ENCODE measurements at places on chromosomes 11 and 22.

GRCh38 chr11:1937616-1938342, 9.4 kb upstream of the MRPL23 start:
- no peak for DNase-seq

DNA sequence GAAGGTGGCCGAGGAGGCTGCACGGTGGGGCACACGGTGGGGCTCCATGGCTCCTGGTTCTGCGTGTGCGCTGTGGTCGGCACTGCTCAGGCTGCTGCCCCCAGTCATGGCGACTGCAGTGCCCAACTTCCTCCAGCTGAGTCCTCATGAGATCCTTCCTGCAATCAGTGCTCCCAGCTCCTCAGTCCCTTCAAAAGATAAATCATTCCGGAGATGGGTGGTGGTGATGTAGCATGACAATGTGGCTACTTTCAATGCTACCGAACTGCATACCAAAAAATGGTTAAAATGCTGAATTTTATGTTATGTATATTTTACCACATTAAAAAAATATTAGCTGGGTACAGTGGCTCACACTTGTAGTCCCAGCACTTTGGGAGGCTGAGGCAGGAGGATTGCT, 14.1 kb upstream of the VPREB1 start:
- no peak for DNase-seq

- DNase-seq: no peak
These were observed 50.3 kb upstream of the FIBIN start for GRCh38 chr11:26943636-26944035.

DNA sequence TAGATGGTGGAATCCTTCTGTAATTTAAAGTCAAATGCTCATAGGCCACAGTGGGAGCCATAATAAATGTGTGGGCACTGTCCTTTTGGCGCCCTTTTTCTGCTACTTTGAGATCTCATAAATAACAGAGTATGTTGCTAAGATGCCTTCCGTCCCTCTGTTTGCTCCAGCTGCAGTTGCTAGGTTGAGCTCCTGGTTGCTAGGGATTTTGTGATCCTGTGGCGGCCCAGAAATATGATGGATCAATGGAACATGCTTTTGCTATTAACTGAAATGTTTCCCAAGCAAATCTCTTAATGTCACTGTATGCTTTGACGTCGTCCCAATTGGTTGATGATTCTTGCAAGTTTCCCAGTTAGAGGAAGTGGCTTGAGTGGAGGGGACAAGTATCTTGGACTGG, 53.5 kb downstream of the MYO18B start:
- DNase-seq: no peak

- DNase-seq: no peak
These were observed 300.9 kb upstream of the DDI1 start for GRCh38 chr11:103735497-103736032.

GRCh38 chr22:33919391-33920196, 682 bp downstream of the LARGE1 start:
- DNase-seq: peak; percentile 21

DNA sequence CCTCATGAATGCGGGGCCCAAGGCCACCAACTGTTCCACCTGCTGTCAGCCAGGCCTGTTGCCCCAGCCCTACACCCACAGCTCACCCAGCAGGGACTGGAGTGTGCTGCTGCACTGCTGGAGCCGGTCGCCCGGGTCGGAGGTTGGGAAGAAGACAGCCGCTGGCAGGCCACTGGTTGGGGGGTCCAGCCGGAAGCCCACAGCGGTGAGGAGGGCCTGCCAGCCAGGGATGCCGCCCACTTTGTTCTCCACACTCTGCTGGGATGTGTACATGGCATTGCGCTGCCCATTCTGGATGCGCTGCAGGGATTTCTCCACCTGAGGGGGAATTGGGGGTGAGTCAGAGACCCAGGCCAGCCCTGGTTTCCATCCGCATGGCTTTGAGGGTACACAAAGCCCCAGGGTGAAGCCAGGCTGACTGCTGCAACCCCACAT, 74.2 kb upstream of the PITPNB start:
- no peak for DNase-seq

DNA sequence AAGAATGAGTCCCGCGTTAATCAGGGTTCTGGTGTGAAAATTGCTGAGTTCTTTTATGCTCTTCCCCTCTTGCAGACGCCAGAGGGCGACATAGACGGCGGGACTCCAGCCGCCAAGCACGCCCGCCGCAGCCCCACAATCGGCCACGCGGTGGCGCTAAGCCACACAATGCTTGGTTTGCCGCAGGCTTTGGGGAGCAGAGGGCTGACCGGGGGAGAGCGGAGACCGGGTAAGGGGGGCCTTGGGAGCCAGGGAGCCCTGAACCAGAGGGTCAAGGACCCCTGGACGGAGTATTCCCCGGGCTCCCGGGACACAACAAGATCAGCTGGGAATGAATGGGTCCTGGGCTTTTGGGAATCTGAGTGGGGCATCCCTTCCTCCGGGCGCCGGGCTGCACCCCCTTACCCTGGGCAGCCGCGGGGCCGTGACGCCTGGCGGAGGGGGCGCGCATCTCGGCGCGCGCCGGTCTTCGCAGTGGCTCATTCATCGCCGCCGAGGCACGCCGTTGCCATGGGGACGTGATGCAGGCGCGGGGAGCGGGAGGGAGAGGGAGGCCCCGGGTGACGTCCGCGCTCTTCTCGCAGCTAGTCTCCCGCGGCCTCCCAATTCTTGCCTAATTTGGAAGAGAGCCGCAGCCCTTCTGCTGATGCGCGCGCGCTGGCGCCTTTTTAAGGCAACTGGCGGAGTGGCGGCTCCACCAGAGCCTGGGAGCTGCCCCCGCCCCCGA, 12.2 kb upstream of the NPAS4 start:
- DNase-seq: peak; percentile 92

DNA sequence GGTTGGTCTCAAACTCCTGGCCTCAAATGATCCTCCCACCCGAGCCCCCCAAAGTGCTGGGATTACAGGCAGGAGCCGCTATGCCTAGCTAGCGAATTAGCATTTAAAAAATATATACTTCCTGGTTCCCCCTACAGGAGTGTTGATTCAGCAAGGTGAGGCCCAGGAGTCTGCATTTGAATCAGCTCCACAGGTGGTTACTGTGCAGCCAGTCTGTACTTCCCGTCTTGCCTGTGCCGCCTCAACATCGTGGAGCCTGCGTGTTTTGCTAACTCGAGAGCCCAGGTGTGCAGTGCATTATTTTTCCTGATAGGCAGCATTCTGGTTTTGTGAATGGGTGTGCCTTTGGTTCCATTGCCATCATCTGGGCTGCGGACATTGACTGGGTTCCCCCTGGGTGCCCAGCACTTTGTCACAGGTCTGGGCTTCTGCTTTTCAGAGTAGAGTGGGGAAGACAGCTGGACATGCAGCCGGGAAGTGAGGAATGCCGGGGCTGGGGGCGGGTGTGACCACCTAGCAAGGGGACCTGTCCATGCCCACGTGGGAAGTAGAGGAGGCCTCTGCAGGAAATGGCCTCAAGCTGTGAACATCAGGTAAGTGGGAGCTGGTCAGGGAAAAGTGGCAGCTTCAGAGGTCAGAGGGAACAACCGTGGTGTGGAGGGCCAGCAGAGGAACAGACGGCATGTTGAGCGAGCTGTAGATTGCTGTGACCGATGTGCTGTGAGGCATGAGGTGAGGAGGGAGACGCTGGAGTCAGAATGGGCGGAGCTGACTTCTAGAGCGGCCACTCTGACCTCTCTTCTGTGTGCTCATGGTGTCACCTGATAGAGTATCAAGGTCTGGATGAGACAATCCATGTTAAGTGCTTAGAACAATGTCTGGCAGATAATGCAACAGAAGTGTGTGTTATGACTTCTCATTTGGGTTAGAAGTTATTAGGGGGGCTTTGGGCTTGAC, 42.2 kb downstream of the PPFIA1 start:
- DNase-seq: no peak

GRCh38 chr22:36726007-36726380, 22.4 kb upstream of the CACNG2 start:
- DNase-seq: no peak

DNA sequence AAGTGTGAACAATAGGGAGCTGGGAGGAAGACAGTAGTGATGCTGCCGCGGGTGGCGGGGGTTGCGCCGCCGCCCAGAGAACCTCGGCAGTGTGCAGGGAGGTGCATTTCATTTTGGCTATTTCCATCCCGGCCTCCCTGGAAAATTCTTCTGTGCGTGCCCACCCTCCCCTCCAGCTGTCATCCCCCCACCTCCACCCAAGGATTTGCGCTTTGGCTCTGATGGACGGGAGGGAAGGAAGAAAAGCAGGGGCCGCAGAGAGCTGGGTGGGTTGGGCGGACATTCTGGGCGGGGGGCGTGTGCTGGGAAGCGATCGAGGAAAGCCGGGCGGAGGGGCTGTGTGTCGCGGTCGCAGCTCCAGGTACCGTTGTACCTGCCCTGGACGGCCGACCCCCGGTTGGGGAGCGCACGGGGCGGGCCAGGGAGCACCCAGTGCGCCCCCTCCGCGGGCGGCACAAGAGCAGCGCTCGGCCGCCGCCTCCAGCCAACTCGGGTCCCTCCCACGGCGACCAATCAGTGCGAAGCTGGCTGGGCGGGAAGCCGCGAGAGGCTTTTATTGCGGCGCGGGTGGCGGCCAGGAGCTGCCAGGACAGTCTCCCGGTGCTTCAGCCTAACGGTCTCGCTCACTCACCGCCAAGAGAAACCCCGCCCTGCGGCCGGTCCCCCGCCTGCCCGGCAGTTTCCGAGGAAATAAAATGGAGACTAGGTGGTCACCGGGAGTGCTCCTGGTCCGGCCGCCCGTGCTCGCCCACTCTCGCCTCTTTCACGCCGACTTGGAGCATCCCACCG, 1.6 kb downstream of the NCAM1 start:
- no peak for DNase-seq

DNA sequence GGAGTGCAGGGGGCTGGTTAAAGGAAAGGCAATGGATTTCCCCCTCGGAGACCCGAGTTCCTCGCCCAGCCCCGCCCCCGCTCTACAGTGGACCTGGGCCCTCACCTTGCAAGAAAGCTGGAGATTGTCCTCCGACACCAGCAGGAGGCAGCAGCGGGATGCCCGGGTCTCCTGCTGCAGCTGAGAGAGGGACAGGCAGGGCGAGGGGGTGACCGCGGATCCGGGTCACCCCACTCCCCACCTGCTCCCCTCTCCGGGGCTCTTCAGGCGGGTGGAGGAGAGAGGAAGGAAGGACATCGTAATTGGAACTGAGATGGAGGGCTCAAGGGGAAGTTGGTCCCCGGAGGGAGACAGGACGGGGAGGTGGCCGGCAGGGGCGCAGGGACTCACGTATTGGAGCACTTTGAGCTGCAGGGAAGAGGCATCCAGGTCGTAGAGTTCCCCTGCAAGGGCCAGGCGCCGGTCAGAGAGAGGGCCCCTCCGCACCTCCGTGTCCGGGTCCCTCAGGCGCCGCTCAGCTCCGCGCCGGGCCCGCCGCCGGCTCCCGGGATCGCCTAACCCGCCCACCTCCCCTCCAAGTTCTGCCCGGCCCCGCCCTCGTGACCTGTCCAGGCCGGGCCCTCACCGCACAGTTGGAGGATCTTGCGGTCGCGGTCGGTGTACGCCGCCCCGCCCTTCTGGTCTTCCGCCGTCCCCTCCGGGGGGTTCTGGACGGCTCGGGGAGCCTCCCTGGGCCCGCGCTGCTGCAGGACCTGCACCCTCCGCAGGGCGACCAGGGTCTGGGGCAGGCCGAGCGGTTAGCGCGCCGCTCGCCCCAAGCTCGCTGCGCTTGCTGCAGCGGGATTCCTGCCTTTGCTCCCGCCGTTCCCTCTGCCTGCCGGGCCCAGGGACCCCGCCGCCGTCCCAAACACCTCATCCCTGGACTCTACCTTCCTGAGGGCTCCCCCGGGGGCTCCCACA, 84.1 kb downstream of the PDE2A start:
- peak; percentile 71 for DNase-seq

- DNase-seq: no peak
These were observed 622.8 kb downstream of the BRD1 start for GRCh38 chr22:49204599-49205482.

GRCh38 chr11:70240337-70240736, 30.2 kb upstream of the PPFIA1 start:
- DNase-seq: no peak

DNA sequence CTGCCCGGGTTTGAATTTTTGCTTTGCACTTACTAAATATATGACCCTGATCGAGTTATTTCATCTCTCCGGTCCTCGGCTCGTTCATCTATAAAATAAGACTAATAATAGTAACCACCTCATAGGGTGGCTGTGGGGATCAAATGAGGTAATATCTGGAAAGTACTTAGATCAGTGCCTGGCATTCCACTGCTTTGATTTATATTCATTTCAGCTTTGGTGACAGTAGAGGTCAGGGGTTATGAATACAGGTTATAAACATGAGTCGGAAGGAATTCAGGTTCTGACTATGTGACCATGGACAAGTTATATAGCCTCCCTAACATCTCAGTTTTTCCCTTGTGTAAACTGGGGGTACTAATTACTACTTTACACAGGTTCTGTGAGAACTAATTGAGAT, 2.9 kb upstream of the TEAD1 start:
- no peak for DNase-seq

- DNase-seq: no peak
These were observed 143.4 kb downstream of the CRYBB2 start for GRCh38 chr22:25362883-25363240.

DNA sequence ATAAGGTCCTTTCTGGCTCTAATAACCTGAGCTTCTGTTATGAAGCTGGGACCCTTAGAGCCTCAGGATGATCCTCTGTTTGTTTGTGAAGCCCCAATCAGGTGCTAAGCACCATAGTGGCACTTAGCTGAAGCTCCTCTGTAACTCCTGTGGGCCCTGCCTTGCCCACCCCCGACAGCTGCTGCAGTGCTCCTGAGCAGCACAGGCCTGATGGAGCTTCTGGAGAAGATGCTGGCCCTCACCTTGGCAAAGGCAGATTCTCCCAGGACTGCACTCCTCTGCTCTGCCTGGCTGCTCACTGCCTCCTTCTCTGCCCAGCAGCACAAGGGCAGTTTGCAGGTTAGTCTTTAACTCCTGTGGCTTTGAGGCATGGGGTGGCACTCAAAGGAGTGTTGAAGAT, 19.0 kb upstream of the CCDC134 start:
- DNase-seq: no peak

- DNase-seq: no peak
These were observed 15.2 kb downstream of the PRPF19 start for GRCh38 chr11:60891103-60891741.

GRCh38 chr22:41876675-41877074, 38.2 kb downstream of the SHISA8 start:
- no peak for DNase-seq

GRCh38 chr11:8805296-8805695, 105.7 kb upstream of the AKIP1 start:
- DNase-seq: no peak

DNA sequence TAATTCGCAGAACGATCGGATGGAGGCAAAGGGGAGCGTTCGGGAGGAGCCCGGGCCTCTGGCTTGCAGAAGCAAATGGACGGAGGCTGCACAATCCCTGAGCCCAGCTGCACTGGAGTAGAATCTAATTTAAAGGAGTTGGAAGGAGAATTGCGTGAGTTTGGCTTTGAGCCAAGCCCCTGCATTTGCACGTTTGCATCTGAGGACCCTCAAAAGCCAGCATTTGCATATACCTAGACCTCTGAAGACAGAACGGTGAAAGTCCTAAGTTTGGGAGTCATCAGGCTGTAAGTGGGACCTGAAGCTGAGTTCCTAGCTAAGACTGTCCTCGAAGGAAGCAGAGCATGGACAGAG, 15.6 kb downstream of the TP53AIP1 start:
- DNase-seq: no peak

GRCh38 chr11:103729617-103730016, 306.8 kb upstream of the DDI1 start:
- no peak for DNase-seq

GRCh38 chr11:69211920-69212797, 56.4 kb downstream of the SMIM38 start:
- DNase-seq: no peak

GRCh38 chr11:112392904-112393303, 132.2 kb upstream of the PLET1 start:
- DNase-seq: no peak

GRCh38 chr11:1872267-1872985, 19.3 kb downstream of the PRR33 start:
- no peak for DNase-seq

All from activated T-cell treated with anti-CD3 and anti-CD28 coated beads, Interleukin-2, amount 50 U/mL, for 72 hours (primary cell).